ENCODE measurements at places on chromosomes 4 and X.

DNA sequence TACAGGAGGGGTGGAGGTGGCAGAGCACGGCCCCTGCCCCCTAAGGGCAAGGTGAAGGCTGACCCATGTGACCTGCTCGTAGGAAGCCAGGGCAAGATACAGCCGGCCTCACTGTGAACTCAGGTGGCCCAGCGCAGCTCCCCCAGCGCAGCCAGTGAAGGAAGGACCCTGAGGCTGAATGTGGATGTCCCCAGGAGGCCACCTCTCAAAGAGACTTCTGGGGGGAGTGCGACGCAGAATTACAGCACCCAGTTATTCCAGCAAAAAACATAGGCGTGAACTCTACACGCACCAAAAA is 52.6 kb downstream of the ZFYVE28 start:
- DNase-seq: no peak

DNA sequence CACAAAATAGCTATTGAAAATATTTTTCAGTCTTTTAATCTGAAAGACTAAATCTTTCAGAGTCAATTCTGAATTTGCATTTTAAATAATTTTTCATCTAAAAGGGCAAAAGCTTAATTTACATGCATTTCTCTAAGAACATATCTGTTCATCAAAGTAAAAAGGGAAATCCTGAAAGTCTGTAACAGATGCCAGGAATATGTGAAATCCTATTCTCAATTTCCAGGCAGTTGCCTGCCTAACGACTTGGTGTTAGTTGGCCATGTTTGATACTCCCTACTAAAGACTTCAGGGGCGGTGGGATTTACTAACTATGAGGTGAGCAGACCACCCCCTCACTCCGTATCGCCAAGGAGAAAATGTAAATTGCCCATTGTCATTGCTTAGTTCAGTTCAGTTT is 136.8 kb downstream of the KIT start:
- DNase-seq: no peak

DNA sequence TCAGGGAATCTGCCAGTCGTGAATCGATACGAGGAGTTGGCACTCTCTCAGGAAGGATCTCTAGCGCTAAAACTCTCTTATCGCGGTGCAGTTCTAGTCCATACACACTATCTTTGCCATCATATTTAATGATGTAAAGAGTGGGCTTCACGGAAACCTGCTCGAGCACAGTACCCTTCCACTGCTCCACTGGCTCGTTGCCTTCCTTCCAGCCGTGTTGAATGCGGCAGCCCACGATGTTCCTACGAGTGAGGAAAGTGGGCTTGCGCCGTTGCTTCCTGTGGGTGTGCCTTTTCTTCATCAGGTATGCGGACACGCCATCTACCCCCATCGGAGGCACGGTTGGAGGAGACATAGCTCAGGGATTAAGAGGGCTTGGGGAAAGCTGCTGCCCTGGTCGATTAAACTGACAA is 661 bp downstream of the SPIN4 start:
- DNase-seq: peak; percentile 33

- DNase-seq: no peak
Observed at GRCh38 chr4:152368001-152368400, 167.9 kb downstream of the FBXW7 start.

GRCh38 chr4:150582146-150582872 is at the start of gene MAB21L2:
TSS of gene MAB21L2 (plus strand) at chr4:150582151. CDS start at chr4:150583030, 879 bp downstream.
- DNase-seq: no peak

DNA sequence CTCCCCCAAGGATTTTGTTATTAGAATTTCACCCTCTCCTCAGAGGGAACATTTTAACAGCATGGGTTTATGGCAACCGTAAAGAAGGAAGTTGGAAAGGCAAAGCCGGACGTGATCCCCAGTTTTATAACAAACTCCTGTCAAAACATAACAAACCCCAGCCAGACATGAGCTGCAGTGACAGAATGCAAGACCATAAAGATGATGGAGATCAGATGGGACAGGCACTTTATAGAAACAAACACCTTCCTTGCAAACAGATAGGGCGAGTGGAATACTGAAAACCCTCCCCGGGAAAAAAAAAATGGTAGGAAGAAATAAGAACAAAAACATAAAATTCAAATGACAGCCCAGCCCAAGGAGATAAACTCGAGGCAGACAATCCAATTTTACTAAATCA is 281.4 kb downstream of the LDB2 start:
- no peak for DNase-seq

- no peak for DNase-seq
Observed at GRCh38 chr4:78707268-78707667, 68.9 kb upstream of the BMP2K start.

DNA sequence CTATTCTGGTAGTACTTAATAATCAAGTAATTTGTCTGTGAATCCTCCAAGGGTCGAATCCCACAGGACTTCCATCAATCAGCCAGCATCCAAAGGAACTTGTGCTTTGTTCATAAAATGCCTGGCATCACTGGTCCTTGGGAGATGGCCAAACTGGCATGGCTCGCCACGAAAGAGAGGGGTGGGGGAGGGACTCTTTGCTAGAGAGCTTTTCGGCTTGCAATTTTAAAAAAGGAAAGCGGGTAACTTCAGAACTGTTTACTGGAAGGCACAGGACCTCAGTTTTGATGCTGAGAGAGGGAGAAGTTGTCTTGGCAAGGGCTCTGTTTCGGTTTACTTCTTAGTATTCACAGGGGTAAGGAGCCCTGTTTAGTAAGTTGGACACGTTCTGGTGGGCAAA is 79.4 kb upstream of the FHL1 start:
- DNase-seq: no peak

- no peak for DNase-seq
Observed at GRCh38 chr4:149766135-149766534, 49.5 kb downstream of the IQCM start.

DNA sequence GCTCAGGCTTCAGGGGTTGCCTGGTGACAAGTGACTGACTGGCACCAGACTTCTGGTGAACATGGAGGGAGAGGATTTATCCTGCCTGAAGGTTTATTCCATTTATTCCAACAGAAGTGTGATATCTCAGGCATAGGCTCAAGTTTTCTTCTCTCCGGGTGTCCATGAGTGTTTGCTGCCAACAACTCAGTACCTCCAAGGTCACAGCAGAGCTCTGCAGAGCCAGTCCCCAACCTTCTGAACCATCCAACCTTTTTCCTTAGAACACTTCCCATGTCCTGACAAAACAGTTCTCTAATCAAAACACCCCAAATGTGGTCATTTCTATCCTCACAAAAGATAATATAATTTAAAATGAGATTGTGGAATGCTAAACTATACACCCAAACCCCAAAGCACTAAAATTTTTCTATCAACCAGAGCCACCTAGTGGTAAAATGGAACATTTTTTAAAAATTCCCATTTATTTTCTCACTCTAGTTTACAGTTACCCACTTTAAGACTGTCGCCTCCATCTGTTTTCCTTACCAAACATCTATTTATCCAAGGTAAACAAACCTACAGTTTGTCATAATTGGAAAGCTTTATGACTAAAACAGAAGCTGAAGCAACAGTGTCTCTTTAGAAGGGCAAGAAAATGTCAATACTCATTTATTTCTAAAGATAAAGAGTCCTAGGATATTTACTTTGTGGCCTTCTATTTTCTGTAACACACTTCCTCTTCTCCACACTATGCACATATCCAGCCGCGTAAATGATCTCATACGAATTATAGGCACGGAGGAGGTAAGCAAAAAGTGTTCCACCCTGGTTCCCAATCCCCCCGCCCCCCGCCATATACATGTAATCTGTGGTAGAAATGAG is 39.5 kb downstream of the TMEM154 start:
- peak; percentile 33 for DNase-seq

GRCh38 chrX:33735182-33735581 is 396.9 kb downstream of the FAM47A start:
- DNase-seq: no peak

DNA sequence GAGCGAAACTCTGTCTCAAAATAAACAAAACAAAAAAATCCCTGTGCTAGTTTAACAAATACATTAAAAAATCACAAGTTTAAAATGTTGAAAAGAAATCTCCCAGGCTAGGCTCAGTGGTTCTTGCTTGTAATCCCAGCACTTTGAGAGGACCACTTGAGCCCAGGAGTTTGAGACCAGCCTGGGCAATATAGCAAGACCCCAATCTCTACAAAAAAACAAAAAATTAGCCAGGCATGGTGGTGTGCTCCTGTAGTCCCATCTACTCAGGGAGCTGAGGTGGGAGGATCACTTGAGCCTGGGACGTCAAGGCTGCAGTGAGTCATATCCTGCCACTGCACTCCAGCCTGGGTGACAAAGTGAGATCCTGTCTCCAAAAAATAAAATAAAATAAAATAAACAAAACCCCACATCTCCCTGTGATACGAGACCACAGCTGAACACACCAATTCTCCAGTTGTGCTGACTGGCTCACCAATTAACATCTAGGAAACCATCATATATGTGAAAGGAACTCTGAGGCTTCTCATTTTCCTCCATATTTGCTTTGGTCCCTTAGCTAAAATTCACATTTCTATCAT is 7.3 kb downstream of the RPS4X start:
- DNase-seq: no peak

GRCh38 chrX:37993837-37994619 is 12.3 kb upstream of the SYTL5 start:
- no peak for DNase-seq

- no peak for DNase-seq
Observed at GRCh38 chr4:21009956-21010355, 309.7 kb downstream of the PACRGL start.

- no peak for DNase-seq
Observed at GRCh38 chrX:15202454-15203177, 67.3 kb downstream of the ASB9 start.

DNA sequence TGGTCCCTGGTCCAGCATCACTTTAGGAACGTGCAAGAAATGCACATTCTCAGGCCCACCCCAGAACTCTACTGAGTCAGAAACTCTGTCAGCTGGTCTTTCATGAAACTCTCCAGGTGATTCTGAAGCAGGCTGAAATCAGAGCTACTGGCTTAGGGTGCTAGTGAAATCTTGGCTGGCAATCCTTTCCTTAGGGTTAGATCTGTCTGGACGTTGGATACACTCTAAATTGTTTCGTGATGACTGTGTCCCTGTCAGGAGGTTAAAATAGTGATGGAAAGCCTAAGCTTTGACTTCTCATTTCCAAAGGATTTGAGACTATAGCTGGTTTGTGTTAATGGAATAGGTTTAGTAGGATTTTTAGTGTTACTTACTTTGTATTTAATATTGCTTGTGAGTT is 99.1 kb downstream of the ARHGAP10 start:
- peak; percentile 55 for DNase-seq

DNA sequence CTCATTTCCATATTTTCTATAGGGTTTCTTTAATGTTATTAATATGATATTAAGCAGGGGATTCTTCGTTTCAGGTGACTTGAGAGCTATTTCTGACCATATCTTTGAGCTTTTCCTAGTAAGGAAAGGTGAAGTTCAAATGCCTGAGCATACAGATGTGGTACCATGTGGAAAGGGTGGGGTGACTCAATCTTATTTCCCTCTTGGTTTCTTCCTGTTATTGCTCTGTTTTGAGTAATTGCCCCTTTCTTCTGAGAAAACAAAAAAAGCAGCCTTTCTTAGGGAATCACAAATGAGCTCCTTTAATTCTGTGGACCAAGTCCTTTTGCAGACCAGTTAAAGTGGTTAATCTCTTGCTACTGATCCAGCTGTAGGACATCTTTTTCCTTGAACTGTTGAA is 41.0 kb upstream of the AGA start:
- no peak for DNase-seq

DNA sequence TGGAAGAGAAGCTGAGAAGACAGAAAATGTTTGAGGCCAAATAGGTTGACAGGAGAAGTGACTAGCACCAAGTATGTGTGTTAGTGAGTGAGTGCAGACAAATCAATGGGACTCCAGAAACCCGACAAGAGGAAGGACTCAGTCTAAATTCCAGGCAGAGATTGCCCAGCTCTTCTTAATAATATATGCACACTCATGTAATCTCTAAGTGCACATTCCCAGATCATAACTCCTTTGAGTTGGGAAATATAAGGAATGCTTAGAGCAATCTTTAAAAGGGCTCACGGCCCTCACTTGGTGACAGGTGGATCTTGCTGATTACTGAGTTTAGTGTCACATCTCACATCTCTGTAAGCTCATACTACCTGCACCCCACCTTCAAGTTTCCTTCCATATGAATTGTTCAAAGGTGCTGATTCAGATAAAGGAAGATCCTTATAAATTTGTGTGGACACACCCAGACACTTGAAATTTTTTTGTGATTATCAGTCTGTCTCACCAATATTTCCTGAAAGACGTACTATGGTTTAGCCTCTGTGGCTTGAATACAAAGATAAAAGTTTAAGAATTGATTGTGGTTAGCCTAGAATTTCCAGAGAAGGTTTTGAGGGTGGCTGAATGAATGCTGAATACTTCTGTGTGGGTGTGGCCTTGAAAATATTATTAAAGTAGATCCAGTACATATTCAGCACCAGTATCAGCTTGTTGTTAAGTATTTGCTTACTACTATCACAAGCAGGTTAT is 205.1 kb upstream of the UGT8 start:
- DNase-seq: no peak
